NCI-H2081 (cell line): ENCODE measurements at places on chromosomes 16 and 17.

DNA sequence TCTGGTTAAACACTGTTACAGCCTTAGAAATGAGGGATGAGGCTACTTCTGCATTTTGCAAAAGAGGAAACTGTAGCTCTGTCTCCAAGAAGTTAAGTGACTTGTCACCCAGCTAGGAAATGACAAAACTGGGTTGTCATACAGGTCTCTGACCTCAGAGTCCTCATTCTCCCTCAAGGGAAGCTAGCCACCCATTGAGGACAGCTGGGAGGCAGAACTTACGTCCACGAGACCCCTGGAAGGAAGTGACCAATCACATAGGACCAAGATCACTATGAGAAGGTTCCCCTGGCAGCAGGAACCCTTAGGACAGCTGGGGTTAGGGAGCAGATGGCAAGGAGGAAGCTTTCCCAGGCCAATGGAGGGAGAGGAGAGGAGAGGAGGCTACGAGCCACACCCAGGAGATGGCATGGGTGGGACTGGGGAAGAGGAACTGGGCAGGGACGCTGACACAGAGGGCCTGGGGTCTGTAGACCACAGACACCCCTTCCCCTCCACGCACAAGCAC lies 11.2 kb downstream of the METTL22 start:
- no peak for DNase-seq

DNA sequence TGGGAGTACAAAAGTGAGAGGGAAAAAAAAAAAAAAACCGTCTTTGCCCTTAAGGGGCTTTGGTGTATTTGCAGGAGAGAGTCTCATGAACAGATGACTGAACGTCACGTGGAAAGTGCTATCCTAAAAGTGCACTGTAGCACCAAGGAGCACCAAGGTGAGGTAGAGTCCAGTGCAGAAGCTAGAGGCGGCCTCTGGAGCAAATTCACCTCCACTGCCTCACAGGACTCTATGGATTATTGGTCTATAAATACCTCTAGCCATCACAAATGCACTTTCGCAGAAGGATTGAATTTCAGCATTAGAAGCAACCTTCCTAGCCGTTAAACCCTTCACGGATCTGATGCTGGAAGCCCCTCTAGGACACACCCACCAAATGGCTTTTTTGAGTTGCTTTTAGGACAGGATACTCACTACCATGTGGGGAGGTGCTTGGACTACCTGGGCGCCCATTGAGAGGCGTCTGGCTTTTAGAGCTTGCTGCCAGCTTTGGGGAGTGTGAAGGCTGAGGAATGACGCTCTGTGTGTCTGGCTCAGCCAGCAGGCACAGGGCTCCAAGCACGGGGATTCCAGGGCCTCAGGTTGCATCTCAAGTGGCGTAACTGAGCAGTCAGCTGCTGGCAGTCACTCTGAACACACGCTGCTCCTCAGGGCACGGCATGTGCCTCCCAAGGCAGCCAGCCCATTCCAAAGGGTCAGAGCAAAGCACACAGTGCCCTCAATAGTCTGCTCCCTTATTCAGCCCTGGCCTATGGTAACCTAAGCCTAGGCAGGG lies 52.7 kb downstream of the CDRT4 start:
- DNase-seq: no peak

DNA sequence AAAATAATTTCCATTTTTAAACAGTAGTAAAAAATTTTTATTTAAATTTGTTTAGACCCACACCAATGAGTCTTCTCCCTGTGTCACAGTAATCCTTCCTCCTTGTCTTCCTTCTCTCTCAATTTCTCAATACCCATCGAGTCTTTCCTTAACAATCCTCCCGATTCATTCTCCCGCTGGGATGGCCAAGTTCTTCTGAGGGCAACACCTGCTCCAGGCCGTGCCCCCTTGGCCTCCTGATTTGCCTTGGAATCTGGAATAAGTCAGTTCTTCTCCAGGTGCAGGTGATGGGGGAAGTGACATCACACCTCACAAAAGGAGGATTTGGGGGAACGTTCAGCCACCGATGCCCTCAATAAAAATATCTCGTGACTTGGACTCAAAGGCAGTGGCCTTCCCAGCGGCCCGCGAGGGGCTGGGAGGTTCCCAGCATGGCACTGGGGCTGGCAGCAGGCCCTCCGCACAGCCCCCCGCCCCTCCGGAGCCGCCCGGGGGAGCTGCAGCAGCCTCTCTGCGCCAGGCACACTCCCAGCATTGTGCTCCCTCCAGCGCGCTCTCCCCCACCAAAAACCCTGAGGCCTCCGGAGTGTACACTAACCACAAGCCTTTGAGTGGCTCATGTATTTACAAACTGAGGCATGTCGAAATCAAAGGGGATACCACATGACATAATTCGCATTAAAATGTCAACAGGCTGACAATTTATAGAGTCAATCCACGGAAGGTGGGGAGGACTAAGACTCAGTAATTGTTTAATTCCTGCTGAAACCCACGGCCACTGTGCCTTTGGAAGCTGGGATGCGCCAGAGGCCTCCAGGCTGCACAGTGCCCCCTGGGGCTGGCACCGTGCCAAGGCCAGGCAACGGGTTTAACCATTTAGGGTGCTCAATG lies 120.5 kb downstream of the ZFHX3 start:
- peak; percentile 78 for DNase-seq

GRCh38 chr16:73610160-73610559 lies 562.2 kb upstream of the ZFHX3 start:
- DNase-seq: peak; percentile 21

GRCh38 chr17:29583324-29584248 lies 5.9 kb downstream of the GIT1 start:
- DNase-seq: no peak

- no peak for DNase-seq
Observed at GRCh38 chr16:23917621-23918020, 81.8 kb downstream of the PRKCB start.

GRCh38 chr16:71585318-71585703 lies 8.4 kb upstream of the TAT start:
- DNase-seq: no peak

GRCh38 chr17:42122371-42123303 lies at the start of gene HSPB9:
Gene HSPB9 (plus strand): TSS chr17:42122804. CDS start chr17:42122851, 47 bp downstream.
- DNase-seq: no peak

DNA sequence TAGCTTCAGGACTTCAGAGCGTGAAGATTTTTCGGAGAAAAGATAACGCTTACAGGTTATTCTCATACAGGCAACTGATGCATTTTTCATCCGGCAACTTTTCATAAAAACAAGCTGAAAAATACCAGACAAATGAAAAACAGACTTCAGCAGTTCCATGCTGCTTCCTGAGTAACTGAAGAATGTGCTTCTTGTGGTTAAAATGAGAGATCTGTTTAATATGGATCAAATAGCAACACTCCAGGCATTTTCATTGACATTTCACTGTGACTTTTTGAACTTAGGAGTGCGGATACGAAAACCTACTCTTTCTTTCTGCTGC lies 705 bp upstream of the PITPNC1 start:
- DNase-seq: no peak

- no peak for DNase-seq
Observed at GRCh38 chr16:46845952-46846351, 15.0 kb upstream of the C16orf87 start.

- DNase-seq: no peak
Observed at GRCh38 chr17:36668824-36669223, 67.4 kb downstream of the MRM1 start.

GRCh38 chr17:5971969-5972368 lies 98.2 kb upstream of the WSCD1 start:
- peak; percentile 45 for DNase-seq

- peak; percentile 25 for DNase-seq
Observed at GRCh38 chr17:31488264-31488981, 96.9 kb downstream of the RAB11FIP4 start.

DNA sequence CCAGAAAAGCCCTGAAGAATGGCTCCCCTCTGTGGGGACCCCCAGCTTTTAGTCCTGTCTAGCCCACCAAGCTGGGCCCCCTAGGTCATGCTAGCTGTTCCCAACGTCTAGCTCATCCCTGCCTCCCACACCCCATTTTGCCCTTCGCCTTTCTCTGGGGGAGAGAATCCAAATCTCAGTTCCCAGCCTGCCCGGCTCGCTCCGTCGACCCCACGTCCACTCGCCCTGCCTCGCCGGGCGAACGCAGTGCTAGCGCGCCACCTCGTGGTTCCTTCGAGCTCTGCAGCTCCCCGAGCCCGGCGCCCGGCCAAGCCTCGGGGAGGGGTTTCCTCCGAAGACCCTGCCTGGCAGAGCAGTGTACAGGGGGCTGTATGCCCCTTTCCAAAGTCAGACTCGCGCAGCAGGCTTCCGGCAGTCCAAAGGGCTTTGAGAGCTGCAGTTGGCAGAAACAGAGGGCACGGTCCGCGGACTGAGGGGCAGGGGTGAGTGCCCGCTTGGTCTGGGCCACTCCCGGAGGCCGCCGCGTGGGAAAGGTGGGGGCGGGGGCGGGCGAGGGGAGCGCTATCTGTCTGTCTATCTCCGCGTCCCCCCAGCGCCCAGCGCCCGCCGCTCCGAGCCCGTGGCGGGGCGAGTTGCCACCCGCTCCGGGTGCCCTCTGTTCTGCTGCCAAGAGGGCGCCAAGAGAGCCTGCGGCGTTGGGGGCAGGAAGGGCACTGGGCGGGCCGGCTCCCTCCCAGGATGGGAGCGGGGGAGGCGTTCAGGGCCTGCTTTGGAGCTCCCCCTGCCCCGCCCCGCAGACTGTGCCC lies 1.7 kb upstream of the DLX3 start:
- DNase-seq: peak; percentile 32

DNA sequence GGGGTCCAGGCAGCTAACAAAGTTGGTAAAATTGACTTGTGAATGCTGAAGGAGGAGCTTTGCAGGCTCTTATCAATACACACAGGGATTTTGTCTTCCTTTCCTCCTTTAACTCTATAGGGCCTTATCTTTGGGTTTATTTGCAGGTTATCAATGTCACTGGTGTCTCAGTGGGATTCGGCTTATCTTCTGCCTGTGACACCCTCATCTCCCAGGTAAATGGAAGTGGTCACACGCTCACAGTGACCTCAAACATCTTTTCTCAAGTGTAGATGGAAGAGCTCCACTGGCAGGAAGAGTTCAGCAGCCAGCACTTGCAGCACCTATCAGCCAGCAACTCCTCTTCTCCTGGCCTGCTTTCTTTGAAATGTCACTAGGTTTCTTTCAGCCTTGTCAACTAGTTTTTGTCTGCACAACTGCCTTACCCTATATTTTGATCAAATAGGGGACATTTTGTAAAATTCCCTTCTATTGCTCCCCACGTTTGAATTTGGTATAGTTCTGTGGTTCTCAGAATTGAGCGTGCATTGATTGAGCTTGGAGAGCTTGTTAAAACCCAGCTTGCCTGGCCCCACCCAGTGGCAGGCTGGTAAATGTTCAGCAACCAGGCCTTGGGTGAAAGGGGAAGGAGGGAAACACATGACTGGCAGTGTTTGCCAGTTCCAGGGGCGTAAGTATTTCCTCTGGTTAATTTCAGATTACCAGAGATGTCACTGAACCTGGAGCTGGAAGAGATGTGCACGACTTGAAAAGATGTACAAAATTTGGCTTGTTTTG lies 12.8 kb downstream of the SLC47A1 start:
- no peak for DNase-seq

DNA sequence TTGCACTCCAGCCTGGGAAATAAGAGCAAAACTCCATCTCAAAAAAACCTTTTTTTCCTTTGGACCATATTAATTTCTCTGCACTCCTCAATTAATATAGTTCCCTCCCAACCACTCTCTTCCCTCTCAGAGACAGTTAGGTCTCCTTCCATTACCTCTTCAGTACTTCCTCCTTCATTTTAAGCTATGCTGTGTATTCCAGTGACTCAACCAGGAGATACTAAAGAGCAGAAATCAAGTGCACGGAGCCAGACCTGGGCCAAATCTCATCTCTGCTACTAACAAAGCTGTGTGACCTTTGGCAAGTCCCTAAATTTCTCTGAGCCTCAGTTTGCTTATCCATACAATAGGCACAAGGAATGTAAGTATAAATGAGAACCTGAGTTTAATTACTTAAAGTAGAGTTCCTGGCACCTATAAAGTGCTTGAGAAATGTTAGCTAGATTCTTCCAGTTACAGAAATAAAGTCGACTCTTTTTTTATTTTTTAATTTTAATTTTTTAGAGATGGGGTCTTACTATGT lies 8.5 kb downstream of the PECAM1 start:
- no peak for DNase-seq

DNA sequence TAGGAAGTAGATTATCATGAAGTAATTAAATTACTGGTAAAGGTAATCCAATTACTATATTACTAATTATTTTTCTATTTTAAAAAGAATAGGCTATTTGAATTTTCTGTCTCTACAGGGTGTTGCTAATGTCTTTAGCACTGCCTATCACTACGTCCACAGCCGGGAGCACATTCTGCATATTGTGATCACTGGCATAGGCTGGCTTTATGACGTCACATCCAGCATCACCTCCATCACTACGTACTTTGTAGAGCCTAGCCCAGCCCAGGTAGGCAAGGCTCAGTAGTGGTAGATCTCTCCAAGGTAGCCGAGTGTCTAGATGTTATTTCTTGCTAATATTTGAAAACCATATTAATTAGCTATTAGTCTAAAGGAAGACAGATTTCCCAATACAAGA lies 33.8 kb upstream of the NSRP1 start:
- DNase-seq: no peak

GRCh38 chr16:35308674-35309073 lies 1849.3 kb downstream of the TP53TG3F start:
- no peak for DNase-seq

- DNase-seq: no peak
Observed at GRCh38 chr16:66485376-66485775, 58.3 kb downstream of the BEAN1 start.

GRCh38 chr16:53458635-53459034 lies 24.4 kb downstream of the RBL2 start:
- DNase-seq: no peak

DNA sequence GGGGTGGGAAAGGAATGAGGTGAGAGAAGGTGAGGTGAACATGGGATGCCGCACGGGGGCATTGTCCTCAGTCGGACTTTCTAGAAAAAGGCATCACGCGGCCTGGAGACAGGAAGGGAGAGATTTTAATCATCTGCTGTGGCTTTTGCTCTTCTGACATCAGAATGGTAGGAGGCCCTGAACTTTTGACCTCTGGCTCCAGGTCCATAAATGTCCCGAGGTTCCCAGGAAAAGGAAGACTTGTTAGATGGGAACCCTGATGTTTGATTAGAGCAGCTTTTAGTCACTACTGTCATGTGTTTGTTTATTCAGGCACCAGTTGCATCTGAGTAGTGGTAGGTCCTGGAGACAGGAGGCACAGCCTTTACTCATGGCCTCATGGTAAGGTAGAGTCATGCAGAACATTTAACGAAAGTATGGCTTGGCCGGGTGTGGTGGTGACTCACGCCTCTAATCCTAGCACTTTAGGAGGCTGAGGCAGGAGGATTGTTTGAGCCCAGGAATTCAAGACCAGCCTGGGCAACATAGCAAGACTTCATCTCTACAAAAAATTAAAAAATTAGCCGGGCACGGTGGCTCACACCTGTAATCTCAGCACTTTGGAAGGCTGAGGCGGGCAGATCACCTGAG lies 203.1 kb downstream of the MSI2 start:
- no peak for DNase-seq

GRCh38 chr16:78869492-78869891 lies 731.0 kb downstream of the MAF start:
- DNase-seq: no peak

GRCh38 chr16:66220702-66221101 lies 145.8 kb upstream of the CDH5 start:
- DNase-seq: no peak

- no peak for DNase-seq
Observed at GRCh38 chr16:63497408-63497807, 1461.2 kb upstream of the CDH8 start.
